Cerebellum (tissue), 4 donors: ENCODE measurements at places on chromosomes 3 and 15. TPM values are rescaled to one million over a fixed set of nuclear protein-coding genes. Genes with fewer than 3 reads are reported as not detected.

POPDC2 gene
- 1.7 TPM for total RNA-seq

CTXN2 gene
- 1.00 TPM for total RNA-seq

DNA sequence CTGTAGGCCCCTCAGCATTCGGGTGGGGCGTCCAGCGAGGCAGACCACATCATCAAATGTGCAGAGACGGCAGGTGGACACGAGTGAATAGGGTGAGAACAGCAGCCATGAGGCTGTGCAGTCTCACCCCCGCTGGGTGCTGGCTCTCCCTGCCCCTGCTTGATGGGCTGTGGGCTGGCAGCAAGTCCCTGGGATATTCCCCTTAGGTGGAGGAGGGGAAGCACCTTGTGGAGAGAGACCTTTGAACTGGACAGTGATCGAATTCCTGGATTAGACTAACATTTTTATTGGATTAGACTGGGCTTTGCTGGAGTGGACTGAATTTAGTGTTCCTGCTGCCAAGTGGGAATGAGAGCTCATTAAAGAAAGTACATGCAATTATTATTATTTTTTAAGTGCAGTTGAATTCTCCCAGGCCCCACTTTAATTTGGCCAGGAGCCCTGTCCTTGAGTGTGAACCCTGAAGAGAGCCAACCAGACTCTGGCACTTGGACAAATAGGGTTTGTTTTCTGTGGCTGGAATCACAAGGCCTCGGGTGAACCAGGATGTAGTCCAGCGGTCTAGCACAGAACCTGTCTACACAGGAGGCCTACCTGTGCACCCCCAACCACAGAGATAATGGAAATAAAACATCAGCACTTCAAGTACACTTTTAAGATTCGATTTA is 193.1 kb downstream of the ABHD5 start:
- DNase-seq = no peak

- no peak for DNase-seq
These were observed 36.0 kb downstream of the TSPAN3 start for GRCh38 chr15:77034695-77035489.

GRCh38 chr15:89171136-89172072 is 50.0 kb downstream of the RLBP1 start:
- DNase-seq = peak; percentile 45

DNA sequence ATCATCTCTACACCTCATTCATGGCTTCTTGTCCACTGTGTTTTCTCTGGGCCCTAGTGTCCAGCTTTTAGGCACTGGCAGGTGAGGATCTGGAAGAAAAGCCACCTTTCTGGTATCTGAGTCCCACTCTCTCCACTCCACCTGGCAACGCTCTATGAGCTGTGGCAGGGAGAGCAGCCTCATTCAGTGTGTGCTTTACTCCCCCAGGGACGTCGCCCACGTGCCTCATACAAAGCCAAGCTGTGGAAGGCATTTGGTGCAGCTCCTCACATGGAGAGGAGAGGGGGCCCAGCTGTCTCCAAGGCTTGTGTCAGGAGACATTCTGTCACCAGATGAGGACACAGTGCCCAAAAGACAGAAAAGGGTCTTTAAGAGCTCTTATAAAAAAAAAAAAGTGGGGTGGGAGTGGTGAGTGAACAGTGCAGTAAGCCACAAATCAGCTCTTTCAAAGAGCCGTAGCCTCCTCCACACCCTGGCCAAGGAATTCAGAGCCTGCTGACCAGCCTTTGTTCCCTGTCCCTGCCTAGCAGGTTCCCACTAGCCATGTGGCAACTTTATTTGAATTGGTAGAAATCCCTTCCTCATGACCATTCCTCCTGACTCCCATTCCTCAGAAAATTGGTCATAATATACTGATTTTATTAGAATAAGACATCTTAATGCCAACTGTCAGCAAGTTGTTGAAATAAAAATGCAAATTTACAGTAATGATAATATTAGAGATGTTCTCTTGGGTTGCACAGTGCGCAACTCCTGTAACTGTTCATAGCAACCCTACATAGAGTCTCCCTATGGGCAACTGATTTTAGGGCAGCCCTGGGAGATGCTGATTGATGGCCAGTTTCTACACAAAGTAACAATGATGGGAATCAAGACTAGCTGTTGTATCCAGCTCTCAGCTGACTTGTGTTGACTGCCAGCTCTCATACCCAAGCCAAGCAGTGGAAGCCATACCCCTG is 29.5 kb downstream of the GALNT15 start:
- no peak for DNase-seq

- no peak for DNase-seq
These were observed 26.4 kb downstream of the USP3 start for GRCh38 chr15:63530752-63531299.

DNA sequence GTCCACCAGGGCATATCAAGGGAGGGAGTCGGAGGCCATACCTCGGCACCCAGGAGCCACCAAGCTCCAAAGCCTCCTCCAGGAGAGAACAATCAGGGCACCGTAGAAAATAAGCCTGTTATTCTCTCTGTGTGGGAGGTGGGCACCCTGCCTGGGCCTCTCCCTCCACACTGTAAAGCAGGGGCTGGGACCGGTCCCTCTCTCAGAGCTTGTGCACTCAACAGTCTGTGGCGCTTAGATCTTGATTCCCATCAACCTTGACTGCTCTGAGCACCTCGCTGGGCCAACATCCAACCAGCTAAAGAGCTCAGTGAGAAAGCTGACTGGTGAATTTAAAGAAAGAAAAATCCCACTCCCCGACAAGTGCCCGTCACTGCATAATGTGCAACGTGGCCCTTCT is 53.0 kb downstream of the PCSK6 start:
- DNase-seq = no peak

DNA sequence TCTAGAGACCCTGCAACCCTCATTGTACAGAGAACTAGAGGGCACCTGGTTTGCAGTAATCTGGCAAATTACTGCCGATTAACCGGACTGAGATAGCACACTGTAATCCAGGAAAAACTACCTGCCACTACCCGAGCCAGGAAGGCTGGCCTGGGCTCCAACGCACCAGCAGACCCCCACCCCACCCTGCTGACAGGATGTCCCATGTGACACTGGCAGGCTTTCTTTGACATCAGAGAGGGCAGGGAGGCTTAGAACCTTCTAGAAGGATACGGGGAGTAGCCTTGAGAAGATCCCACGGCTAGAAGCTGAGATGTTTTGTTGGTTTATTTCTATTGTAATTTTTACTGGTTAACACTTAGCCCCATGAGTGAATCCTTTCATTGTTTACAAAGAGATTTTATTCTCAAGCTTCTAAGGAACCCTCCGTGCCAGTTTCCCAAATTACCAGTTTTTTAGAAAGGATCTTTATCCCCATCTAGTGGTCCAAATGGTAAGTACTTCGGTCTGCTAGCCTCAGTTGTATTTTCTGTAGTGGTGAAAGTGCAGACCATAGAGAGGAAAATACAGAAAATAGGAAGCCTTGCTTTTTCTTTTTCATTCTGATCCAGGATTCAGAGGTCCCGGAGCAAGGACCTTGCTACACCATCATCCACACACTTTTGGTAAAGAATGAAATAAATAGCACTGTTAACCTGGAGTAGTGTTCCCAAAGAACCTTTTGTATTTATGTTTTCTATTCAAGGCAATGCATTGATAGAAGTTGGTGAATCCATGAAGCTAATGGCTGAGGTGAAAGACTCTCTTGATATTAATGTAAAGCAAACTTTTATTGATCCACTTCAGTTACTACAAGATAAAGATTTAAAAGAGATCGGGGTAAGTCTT is 81.9 kb upstream of the ADAMTSL3 start:
- DNase-seq = peak; percentile 64

DNA sequence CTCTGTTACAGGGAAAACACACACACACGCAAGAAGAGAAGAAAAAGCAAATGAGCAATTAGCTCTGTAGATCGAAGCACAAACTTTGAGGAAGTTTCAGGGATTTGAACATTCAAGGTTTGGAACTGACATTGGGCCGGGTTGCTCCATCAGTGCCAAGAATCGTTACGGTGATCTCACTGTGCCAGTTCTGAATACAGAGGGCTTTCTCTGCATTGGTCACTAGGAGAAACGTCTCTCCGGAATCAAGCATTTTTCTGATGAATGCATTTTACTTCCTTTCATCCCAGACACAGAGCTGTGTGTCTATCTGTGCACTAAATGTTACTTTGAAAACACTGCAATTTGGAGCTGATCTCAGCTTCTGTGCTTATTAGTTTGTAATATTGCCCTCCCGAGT is 11.2 kb downstream of the HRH1 start:
- DNase-seq = no peak

DNA sequence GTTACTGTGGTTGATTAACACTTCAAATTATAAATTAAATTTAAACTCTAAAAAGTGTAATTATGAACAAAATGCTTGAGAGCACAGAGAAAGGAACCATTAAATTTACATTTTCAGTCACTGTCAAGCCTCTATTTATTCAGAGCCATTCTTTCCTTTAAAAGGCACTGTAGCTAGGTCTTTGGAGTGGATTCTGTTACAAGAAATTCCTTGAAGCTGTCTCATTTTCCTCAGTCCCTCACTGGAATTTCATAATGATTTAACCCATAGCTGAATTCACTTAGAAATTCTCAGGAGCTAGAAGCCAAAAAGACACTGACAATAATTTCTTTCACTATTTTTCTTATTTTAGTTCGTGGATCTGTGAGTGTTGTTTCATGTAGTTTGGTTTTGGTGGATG is 81.2 kb upstream of the TCF12 start:
- no peak for DNase-seq

DNA sequence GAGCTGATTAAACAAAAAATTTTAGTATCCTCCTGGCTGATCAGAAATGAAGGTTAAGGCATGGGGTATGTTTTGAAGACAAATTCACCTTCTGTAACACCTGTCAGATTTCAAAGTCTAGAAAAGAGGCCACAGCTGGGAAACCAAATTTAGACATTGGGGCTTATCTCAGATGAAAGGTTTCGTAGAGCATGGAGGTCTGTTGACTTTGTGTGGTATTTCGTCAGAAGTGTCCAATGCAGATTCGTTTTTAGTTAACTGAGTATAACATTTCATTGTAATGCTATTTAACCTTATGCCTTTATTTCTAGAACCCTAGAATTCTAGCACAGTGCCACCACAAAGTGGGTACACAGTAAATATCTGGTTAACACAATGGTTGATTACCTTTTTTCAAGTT is 61.7 kb downstream of the FNDC3B start:
- no peak for DNase-seq

GRCh38 chr3:100966807-100967206 is 26.4 kb downstream of the ABI3BP start:
- no peak for DNase-seq

DNA sequence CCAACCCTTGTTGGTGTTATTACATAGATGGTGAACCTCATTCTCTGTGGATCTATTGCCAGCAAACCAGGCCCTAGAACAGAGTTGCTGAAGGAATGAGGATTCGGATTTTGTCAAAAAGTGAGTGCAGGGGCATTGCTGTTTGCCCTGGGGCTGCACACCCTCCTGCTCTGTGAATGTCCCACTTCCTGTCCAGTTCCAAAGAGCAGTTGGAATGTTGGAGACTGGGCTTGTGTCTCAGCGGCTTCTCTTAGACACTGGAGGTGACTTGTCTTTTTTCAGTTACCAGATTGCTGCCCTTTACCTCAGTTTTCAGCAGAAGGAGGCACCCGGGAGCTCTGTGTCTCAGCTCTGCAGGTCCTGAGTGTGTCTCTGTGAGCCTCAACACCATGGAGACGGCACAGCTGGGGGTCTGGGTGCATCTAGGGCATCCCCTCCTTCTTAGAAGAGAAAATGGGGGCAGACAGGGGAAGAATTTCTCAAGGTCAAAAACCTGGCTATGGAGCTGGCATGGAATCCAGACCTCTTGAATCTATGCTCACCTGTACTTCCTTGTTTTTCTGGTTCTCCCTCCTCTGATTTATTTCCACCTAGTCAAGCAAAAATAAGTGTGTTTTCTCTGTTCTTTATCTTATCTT is 46.3 kb downstream of the LIMD1 start:
- no peak for DNase-seq
